ENCODE measurements at places on chromosomes 3 and 15. TPM values are rescaled to one million over a fixed set of nuclear protein-coding genes. Genes with fewer than 3 reads are reported as not detected.
A peak's percentile ranks its signal among the peaks of the same experiment; 100 is the strongest.

RTP4 gene
- total RNA-seq = 3.4 TPM

C3orf22 gene
- total RNA-seq = not detected

C3orf85 gene
- total RNA-seq = not detected

ZNF660 gene
- 5.6 TPM for total RNA-seq

GRCh38 chr3:156561533-156561932, 6.6 kb upstream of the SSR3 start:
- no peaks in the 10 kb centered on the region for H3K36me3 ChIP-seq
- DNase-seq = peak; percentile 5
- H3K4me3 ChIP-seq = no peak overlapping the region
- no peaks in the 10 kb centered on the region for H3K27me3 ChIP-seq
- no peak overlapping the region for H3K27ac ChIP-seq

GRCh38 chr3:197795200-197795599, 4.1 kb downstream of the LRCH3 start:
- peaks cover 16% of the 10 kb centered on the region for H3K4me1 ChIP-seq
- H3K4me3 ChIP-seq = no peak overlapping the region
- H3K27me3 ChIP-seq = no peaks in the 10 kb centered on the region
- H3K36me3 ChIP-seq = no peaks in the 10 kb centered on the region

DNA sequence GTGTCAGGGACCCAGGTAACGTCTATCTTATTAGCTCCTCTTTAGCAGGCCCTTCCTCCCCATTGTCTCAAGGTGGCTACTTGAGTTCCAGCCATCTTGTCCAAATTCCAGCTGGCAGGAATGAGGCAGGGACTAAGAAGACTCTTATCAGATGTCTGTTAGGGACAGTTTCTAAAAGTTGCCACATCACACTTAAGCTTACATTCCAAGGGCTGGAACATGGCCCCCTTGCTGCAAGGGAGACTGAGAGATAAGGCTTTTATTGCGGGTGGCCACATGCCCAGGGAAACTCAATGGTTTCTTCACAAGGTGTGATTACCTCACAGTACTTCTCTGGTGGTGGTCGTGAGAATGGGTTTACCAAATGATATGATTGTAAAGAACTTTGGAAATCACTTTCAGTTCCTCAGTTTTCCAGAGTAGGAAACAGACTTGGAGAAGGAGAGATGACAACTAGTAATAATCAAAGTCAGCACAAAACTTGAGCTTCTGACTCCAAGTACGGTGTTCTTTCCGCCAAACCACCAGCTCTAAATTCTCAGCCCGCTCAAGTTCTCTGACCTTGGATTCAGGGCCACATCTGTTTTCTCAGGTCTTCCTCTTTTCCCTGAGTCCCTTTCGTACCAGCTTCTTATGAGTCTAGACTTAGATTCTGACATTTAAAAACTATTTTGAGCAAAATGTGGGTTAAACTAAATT, 14.2 kb downstream of the PDIA5 start:
- H3K4me1 ChIP-seq = peaks cover 84% of the 10 kb centered on the region
- peak overlapping the region; percentile 35 for H3K27ac ChIP-seq
- no peak overlapping the region for H3K4me3 ChIP-seq
- no peak for DNase-seq
- no peaks in the 10 kb centered on the region for H3K27me3 ChIP-seq

DNA sequence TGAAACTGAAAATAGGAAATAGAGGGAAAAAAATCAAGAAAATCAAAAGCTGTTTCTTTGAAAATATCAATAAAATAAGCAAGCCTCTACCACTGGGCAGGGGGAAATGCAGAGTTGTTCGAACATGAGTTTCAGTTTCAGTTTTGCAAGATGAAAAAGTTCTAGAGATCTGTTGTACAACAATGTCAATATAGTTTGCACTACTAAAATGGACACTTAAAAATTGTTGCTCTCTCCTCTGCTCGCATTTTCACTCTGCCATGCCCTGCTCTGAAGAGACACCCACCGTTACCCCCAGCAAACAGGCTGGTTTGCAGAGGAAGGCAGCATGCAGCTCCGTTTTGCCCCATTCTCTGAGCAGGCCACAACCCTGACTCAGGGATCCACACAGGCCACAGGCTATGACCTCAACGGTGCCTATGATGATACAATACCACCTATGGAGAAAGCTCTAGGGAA, 64.5 kb downstream of the ZNF148 start:
- no peak overlapping the region for H3K27ac ChIP-seq
- no peak overlapping the region for H3K4me3 ChIP-seq
- no peak for DNase-seq
- H3K27me3 ChIP-seq = no peaks in the 10 kb centered on the region
- peaks cover 30% of the 10 kb centered on the region for H3K4me1 ChIP-seq
- H3K36me3 ChIP-seq = no peaks in the 10 kb centered on the region

DNA sequence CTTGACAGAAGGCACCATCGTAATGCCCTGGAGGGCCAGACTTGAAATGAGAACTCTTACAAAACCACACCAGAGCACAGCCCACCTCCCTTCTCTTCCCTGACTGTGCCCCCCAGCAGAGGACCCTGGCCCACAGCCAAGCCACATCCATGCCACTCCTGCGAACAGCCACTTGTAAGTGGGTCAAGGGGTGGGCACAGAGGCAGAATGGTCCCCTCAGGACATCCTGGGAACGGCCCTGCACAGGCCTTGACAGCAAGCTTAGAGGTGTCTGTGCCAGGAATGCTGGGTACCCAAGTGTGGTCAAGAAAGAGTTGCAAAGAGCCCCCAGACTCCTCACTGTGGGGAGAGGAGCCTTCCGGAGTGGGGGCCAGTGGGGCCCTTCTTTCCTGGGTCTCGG, 33.3 kb downstream of the HCN4 start:
- H3K4me3 ChIP-seq = no peak overlapping the region
- no peaks in the 10 kb centered on the region for H3K4me1 ChIP-seq
- H3K27me3 ChIP-seq = no peaks in the 10 kb centered on the region
- no peak overlapping the region for H3K27ac ChIP-seq
- no peaks in the 10 kb centered on the region for H3K36me3 ChIP-seq

DNA sequence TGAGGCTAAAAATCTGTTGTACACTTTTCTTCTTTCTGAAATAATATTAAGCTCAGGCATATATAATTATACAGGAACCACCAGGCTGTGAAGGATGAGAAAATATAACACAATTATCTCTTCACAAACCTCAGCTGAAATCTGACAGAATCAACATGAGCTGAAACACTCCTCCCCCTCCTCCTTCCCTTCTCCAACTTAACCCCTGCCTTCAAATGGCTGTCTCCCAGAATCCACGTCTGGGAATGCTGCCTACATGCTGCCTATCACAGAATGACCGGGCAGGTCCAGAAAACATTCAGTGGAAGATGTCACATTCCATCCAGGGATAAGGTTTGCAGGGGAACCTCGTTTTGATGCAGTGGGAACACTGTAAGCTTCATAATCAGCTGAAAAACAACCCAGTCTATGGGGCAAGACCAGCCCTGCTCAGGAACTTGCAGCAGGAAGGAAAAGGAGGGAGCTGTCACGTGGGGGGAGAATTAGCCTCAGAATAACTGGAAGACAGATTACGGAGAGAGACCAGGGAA, 44.0 kb upstream of the SEMA6D start:
- H3K27me3 ChIP-seq = no peaks in the 10 kb centered on the region
- DNase-seq = no peak
- H3K4me1 ChIP-seq = no peaks in the 10 kb centered on the region
- H3K36me3 ChIP-seq = no peaks in the 10 kb centered on the region
- no peak overlapping the region for H3K27ac ChIP-seq

DNA sequence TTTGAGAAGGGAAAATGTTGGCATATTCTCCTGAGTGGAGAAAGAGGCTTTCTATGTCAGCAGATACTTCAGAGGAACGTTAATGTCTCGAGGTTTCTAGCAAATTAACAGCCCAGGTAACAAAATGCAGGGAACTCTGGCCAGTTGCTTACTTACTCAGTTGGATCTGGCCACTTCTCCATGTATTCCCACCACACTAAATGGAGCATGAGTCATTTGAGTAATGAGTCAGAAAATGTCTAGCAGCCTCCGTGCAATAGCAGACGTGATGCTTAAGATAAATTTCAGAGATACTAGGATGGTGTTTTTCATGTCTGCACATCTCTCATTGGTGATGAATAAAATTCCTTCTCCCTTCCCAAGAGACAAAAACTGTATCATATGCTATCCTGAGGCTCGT, 671.5 kb downstream of the FHIT start:
- no peak for DNase-seq
- H3K4me3 ChIP-seq = no peak overlapping the region
- H3K27me3 ChIP-seq = no peaks in the 10 kb centered on the region
- no peak overlapping the region for H3K27ac ChIP-seq

Measured in thyroid gland (tissue), 4 donors.